Natural killer cell (primary cell): ENCODE measurements at places on chromosomes 4 and X. TPM values are rescaled to one million over a fixed set of nuclear protein-coding genes. Genes with fewer than 3 reads are reported as not detected.

GRCh38 chr4:8721621-8722020 lies 129.1 kb downstream of the CPZ start:
- DNase-seq = no peak

GRCh38 chr4:113232194-113232593 lies 182.7 kb downstream of the ANK2 start:
- DNase-seq = no peak

DNA sequence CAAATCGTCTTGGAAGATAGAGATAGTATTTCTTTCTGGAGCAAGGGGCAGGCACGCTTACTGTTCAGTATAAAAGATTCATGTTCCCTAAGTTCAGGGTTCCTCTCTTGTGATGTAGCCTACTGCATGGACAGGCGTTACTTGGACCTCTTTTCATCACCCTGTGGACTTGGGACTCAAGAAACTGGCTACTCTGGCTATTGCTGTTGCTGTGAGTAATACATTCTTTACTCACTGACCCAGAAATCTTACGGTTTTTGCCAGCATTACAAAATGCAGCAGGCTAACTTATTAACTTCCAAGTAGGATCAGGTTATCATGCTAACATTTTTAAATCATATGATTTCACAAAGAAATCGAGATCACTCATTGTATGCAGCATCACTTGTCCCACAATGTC lies 12.8 kb upstream of the GUCY1B1 start:
- no peak for DNase-seq

The CT45A3 gene
- total RNA-seq = not detected
